ENCODE measurements at places on chromosomes 1 and 21.

GRCh38 chr1:92583821-92584760 lies 97.4 kb upstream of the GFI1 start:
- DNase-seq: peak; percentile 82

DNA sequence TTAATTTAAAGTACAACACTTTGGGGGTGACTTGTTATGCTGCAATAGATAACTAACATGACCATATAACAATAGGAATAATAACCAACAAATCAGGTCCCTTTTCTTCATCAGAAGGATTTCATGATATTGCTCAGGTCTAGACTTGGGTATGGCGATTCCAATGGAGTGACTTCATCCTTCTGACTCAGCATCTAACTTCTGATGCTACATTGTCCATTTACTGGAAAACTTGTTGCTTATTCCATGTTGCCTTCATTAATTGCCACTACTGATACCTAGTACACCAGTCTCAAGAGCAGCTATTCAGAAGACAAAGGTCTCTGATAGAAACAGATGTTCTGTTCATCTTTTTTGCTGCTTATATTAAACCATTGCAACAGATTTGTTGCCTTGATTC lies 324.3 kb downstream of the TGFB2 start:
- DNase-seq: no peak

GRCh38 chr1:84303314-84303830 lies 1.9 kb downstream of the SAMD13 start:
- no peak for DNase-seq

DNA sequence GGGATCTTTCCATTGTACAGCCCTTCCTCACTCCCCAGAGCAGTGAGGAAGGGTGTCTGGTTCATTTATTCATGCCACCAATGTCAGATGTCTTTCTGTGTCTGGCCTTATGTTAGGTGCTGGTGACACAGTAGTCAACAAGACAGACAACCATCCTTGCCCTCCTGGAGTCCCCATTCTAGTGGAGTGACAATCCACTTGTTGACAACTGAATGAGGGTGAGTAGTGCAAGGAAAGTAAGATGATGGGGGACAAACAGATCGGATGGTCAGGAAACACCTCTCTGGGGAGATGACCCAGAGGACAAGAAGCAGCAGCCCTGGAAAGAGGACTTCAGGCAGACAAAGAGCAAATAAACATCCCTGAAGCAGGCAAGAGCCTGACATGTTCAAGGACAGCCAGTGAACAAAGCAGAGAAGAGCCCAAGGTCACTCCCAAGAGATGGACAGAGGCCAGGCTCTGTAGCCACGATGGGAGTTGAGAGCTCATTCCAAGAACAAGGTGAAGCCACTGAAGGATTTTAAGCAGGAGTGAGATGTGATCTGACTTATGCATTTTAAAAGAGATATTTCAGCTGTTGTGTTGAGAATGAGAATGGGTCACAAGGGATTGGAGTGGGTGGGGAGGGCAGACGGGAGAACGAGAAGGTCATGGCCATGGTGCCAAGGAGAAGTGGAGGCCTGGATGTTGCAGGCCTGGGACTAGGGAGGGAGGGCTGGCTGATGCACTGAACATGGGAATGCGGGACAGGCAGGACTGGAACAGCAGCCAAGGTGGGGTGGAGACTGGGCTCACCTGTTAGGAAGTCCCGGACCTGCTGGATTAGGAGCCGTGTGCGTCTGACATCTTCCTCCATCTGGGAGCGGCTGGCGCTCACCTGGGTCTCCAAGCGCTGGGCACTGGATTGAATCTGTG lies 30.2 kb downstream of the LAMB3 start:
- DNase-seq: peak; percentile 18

GRCh38 chr1:89429062-89429461 lies 65.2 kb downstream of the GBP6 start:
- peak; percentile 23 for DNase-seq

DNA sequence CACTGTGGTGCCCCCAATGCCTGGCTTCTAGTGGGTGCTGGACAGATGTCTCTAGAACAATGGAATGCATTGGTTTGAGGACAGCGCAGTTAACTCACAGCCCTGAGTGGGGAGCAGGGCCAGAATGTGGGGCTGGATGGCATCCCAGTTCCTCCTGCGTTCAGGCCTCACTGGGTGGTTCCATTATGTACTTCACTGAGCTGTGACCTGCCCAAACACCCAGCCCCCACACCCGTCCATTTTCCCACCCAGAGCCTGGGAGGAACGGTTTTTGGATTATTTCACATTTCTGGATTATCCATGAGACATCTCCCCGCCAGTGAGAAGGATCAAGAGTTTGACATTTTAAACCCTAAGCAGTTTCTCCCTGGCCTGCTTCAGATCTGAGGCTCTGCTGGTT lies 55.3 kb upstream of the WASF2 start:
- DNase-seq: no peak

DNA sequence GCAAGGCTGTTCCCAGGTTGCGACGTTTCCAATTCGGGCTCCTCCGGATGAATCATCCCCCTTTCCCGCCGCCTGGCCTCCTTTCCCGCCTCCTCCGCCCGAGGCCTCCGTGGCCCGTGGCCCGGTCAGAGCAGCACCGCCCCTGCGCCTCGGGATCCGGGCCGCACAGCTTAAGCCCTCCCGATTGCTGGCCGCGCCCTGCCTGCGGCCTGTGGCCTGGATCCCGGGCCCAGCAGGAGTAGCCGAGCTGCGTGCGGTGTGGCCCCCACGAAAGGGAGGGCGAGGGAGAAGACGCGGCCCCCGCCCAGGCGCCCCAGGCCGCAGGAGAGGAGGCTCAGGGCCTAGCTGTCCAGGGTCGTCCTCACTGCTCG lies 1.0 kb downstream of the TMEM200B start:
- no peak for DNase-seq

DNA sequence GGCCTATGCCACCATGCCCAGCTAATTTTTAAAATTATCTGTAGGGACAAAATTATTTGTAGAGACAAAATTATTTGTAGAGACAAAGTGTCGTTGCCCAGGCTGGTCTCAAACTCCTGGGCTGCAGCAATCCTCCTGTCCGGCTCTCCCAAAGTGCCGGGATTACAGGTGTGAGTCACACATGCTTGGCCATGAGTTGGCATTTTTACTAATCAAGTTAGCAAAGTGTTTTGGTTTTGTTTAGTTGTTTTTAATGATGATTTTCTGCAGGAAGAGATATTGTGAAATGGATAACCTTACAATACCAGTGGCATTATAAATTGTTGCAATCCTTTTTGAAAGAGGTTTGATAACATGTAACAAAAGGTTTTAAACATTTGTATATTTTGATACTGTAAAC lies 65.3 kb upstream of the MAGI3 start:
- DNase-seq: no peak

DNA sequence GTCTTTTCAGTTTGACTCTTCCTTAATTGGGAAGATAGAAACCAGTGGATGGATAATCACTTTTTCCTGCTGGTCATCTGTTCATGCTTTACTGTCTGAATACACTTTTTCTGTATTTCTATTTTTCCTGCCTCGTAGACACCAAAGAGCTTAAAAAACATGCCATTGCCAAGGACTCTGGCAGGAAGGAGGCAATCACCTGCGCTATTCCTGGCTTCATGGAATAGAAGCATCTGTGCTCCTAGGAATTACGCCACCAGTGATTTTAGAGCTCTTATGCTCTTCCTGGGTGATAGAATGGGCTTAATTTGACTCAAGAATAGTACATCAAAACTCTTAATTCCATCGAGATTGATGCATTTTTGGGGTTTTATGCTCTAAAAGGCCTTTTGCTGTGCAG lies 15.7 kb downstream of the OR2B11 start:
- DNase-seq: no peak

GRCh38 chr1:226662642-226663326 lies 76.3 kb downstream of the ITPKB start:
- DNase-seq: peak; percentile 98

- peak; percentile 82 for DNase-seq
Measured at GRCh38 chr1:148318123-148318903, 164.8 kb downstream of the PPIAL4G start.

- peak; percentile 34 for DNase-seq
Measured at GRCh38 chr1:110515891-110516290, 3.1 kb downstream of the KCNA10 start.

- no peak for DNase-seq
Measured at GRCh38 chr1:93433407-93433961, 14.4 kb upstream of the FNBP1L start.

- peak; percentile 67 for DNase-seq
Measured at GRCh38 chr1:247373721-247374141, 42.1 kb upstream of the ZNF496 start.

GRCh38 chr1:19405761-19406487 lies 79.4 kb downstream of the CAPZB start:
- no peak for DNase-seq

- DNase-seq: peak; percentile 90
Measured at GRCh38 chr1:113928941-113929749, at the start of gene HIPK1. TSS of gene HIPK1 (plus strand) at chr1:113929324.

- no peak for DNase-seq
Measured at GRCh38 chr21:16241016-16241415, 511.2 kb downstream of the USP25 start.

DNA sequence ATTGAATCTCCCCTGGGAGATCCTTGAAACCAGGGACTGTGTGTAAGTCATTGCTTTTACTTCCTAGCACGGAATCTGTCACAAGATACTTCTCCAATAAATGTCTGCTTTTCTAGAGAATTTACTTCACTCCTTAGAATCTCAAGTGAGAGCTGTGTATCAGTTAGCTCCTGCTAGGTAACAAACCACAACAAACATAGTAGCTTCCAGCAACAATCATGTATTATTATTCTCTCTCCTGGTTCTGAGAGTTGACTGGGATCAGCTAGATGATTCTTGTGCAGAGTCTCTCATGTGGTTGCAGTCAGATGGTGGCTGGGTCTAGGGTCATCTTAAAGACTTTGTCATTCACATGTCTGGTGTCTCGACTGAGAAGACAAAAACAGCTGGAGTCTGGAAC lies 166.9 kb upstream of the UBE2U start:
- DNase-seq: no peak

- DNase-seq: no peak
Measured at GRCh38 chr1:159763686-159764085, 17.1 kb upstream of the DUSP23 start.

GRCh38 chr21:37149411-37149810 lies 76.4 kb downstream of the TTC3 start:
- no peak for DNase-seq

GRCh38 chr1:170662561-170663403 lies 1.1 kb upstream of the PRRX1 start:
- no peak for DNase-seq

DNA sequence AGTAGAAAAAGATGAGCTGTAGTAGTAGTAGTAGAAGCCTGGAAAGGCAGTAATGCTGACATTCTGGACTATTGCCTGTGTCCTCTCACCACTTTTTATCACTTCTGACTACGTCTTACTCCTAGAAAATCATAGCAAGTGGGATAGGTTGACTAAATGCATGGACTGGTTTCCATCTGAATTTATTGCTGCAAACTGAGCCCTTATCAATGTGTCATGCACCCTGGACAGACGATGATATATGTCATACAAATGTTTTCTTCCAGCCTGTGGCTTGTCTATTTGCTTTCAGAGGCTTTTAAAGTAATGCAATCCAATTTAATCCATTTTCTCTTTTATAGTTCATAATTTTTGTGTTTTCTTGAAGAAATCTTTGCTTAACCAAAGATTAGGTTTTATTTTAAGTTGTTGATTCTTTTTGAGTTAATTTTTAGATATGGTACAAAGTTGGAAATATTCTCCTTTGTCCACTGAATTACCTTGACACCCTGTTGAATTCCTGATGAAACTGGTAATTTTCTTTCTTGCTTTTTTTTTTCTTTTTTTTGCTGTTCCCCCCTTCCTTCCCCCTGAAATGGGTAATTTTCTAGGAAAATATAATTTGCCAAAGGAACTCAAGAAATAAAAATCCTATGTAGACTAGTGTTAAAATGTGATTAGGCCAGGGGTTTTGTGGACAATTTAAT lies 47.1 kb downstream of the PHACTR4 start:
- no peak for DNase-seq

DNA sequence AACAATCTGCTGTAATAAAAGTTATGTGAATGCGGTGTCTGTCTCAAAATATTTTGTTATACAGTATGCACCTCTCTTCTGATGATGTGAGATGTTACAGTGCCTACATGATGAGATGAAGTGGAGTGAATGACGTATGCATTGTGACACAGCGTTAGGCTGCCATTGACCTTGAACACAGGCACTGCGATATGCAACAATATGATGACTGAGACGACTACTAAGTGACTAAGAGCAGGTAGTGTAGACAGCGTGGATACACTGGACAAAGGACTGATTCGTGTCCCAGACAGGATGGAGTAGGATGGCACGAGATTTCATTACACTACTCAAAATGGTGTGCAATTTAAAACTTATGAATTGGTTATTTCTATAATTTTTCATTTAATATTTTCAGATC lies 8.4 kb downstream of the SGIP1 start:
- no peak for DNase-seq

- DNase-seq: no peak
Measured at GRCh38 chr1:75152092-75152491, 17.9 kb downstream of the LHX8 start.

DNA sequence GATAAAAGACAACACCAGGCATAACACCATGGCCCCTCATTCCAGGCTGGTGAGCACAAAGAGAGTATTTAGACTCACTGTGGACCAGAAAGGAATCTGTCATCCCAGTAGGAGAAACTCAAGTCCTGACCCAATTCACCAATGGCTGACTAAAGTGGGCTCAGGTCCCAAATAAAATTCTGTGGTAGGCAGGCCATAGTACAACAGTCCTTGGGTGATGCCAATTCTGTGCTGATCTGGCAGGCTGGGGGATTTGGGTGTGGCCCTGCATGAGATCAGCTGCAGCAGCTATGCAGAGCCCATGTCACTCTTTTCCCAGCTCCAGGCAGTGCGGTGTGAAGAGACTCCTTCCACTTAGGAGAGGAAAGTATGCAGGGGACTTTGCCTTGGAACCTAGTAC lies 245.1 kb downstream of the LBR start:
- no peak for DNase-seq

- no peak for DNase-seq
Measured at GRCh38 chr1:101364370-101365120, 127.7 kb downstream of the S1PR1 start.

DNA sequence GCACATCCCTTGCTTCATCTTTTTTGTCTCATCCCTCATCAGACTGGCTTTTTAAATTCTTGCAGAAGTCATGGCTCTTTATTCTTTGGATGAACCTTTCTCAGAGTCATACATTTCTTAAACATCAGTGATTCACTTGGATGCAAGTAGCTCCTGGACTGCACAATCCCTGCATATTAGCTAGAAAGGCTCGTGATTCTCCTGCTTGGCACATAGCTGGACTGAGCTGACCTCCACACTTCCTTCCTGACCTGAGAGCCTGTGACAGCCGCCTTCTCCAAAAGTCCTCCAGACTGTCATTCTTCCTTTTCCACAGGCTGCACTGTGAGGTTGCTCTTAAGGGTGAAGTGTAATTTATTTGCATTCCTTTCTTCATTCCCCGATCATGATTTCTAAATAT lies 109.4 kb downstream of the RGL1 start:
- peak; percentile 77 for DNase-seq

DNA sequence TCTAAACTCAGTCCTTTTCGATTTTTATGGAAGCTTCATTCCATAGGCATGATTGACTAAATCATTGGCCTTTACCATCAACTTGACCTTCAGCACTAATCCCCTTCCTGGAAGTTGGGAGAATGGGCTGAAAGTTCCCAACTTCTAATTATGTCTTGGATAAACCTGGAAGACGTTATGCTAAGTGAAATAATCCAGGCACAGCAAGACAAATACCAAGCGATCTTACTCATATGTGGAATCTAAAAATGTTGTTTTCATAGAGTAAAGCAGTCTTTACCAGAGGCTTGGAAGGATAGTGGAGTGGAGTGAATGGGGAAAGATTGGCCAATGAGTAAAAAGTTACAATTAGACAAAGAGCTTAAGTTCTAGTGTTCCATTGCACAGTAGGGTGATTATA lies 1453.2 kb downstream of the PLA2G4A start:
- DNase-seq: no peak

- peak; percentile 98 for DNase-seq
Measured at GRCh38 chr1:17635811-17636210, 96.3 kb downstream of the ARHGEF10L start.

Data from inflammatory macrophage (primary cell).